ENCODE measurements at places on chromosomes 7 and 10.
A peak's percentile ranks its signal among the peaks of the same experiment; 100 is the strongest.

DNA sequence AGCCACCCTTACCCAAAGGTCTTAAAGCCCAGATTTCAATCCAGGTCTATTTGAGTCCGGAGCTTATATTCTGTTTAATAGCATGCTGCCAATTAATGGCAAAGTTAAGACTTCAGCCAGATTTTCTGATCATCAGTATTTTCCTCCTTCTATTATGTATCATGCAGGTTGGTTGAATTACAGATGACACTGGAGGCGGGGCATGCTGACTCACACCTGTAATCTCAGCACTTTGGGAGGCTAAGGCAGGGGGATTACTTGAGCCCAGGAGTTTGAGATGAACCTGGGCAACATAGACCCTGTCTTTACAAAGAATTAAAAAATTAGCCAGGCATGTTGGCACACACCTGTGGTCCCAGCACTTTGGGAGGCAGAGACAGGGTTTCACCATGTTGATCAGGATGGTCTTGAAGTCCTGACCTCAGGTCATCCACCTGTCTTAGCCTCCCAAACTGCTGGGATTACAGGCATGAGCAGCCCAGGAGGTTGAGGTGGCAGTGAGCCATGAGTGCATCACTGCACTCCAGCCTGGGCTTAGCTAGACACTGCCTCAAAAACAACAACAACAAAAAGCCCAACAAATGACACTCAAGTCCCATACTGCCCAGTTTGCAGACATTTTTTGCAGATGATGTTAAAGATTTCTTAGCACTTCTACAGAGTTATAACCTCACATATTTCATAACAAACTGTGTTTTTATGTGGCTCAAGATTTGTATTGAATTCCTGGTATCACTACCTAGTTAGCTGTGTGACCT lies 62.5 kb downstream of the MCU start:
- no peak for DNase-seq

DNA sequence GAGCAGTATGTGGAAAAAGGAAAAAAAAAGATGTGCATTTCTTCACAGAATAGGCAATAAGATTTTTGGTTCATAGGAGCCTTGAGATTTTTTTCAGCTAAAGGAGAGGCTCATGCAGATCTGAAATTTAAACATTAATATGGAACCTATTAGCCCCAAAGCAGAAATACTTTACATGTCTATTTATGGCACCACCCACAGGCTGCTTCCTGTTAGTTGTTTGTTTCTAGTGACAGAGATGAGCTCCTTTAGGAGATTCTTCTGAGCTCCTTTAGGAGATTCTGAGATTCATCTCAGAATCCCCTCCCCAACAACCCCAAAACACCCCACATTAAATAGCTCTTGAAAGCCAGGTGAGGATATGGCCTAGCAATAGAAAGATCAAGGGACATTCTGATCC lies 27.9 kb upstream of the HPS1 start:
- DNase-seq: no peak

- no peak for DNase-seq
Measured at GRCh38 chr7:140688341-140688740, 8.2 kb upstream of the NDUFB2 start.

- DNase-seq: no peak
Measured at GRCh38 chr7:31478721-31479120, 35.2 kb upstream of the ITPRID1 start.

DNA sequence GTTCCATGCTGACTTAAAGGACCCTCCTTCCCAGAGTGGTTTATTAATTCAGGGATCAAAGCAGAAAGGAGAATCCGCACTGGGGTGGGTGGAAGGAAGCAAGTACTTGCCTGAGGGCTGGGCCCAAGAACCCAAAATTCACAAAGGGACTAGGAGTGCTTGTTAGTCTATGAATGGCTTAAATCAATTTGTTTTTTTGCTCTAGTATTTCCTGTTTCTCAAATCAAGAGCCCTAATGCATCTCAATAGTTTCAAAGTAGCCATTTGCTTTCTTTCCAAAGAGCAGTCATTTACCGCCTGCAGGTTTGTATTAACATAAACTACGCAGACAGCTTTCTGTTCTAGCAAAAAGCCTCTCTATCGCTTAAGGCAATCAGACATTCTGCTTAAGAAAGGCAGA lies 44.2 kb upstream of the SLC35G1 start:
- no peak for DNase-seq

- DNase-seq: no peak
Measured at GRCh38 chr10:98128802-98129201, 5.7 kb upstream of the R3HCC1L start.

GRCh38 chr10:3186368-3186767 lies 13.8 kb upstream of the PITRM1 start:
- DNase-seq: peak; percentile 48

- no peak for DNase-seq
Measured at GRCh38 chr7:92461027-92462003, 14.0 kb downstream of the GATAD1 start.

Measured in stimulated activated CD8-positive, alpha-beta memory T cell treated with anti-CD3 and anti-CD28 coated beads, Interleukin-15, amount 100 ng/mL, for 48 hours (primary cell).